ENCODE measurements at places on chromosomes 5 and 9.

DNA sequence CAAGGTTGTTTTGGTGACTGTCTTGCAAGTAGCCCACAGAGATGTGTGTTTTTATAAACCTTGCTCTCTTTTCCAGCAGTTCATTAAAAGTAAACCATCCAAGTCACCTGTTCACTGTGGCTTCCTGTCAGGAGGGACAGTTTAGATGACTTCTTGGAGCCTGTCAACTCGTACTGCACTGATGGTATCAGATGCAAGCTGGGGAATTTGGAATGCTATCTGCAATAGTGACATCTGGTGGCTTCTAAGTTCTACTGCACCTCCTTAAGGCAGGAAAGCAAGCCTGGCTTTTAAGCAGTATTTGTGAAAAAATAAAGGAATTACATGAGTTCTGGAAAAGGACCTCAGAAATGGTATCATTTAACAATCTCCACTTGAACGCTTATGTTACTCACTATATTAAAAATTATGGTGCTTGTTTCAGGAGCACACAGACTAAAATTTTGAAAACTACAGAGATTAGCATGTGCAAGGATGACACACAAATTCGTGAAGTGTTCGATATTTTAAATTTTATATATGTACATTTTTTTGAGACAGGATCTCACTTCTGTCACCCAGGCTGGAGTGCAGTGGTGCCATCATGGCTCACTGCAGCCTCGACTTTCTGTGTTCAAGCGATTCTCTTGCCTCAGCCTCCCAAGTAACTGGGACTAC lies 164.0 kb downstream of the TTC39B start:
- DNase-seq: no peak

DNA sequence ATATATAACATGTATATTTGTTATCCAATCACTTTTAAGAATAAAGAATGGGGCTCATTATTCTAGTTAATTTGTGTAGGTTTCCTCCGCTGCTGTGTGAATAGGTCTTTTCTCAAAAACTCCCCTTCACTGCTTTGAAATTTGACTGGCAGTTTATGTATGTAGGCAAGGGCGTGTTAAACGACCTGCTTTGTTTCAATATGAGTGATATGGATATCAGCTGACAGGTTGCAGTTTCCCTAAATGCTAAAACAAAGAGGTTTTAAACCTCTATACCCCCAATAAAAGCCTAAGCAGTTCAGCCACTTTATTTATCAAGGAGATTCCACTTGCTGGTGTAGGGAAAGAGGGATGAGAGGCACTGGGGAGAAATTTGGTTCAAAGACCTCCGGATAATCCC lies 159.6 kb downstream of the TMEM167A start:
- no peak for DNase-seq

DNA sequence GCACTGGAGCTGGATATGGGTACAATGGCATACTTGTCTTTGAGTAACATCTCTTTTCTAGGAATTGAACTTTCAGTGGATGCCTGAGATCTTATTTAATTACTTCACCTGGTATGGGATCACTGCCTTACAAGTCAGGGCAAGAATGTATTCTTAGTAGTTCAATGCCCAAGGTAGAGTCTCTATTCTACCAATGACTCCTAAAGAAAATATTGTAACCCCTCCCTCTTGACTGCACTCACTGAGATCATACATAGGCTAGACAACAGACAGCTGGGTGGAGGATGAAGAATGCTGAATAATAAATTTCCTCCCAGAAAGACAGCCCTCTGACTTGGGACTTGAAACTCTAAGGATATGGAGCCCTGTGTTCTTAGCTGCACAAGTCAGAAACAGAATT lies 1216.3 kb upstream of the ACO1 start:
- no peak for DNase-seq

- no peak for DNase-seq
These were observed 13.9 kb upstream of the BNC2 start for GRCh38 chr9:16884373-16884772.

DNA sequence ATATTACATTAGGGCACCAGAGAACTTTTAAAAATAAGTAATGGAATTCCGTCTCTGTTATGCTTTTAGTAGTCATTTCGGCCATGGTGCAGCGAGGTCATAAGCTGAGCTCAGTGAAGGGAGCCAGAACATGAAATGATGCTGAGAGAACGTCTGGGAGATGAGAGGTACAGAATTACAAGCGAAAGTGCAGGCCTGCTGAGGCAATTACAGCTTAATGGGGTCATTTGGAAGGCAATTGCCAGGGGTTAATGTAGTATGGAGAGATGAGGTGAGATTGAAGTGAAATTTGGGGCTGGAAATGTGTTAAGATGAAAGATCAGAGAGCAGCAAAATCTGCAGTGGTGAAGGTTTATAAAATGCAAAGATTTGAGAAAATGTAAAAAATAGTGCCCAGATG lies 96.5 kb downstream of the PBX3 start:
- no peak for DNase-seq

- DNase-seq: no peak
These were observed 88.2 kb upstream of the OSMR start for GRCh38 chr5:38757451-38758245.

DNA sequence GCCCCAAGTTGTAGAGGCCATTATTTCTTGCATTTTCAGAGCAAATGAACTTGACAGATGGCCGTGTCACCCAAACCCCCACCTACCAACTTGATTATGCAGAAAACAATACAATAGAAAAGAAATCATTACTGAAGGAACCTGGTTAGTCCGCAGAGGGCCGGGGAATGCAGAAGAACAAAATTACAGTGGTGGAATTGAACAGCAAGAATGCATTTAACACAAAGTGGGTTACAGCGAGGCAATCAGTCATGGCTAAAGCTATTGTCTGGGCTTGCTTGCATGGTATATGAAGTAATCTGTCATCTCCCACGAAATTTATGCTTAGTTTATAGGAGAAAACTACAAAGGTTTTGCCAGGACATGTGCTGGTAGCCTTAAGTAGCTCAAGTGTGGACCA lies 238.3 kb upstream of the IRX1 start:
- no peak for DNase-seq

DNA sequence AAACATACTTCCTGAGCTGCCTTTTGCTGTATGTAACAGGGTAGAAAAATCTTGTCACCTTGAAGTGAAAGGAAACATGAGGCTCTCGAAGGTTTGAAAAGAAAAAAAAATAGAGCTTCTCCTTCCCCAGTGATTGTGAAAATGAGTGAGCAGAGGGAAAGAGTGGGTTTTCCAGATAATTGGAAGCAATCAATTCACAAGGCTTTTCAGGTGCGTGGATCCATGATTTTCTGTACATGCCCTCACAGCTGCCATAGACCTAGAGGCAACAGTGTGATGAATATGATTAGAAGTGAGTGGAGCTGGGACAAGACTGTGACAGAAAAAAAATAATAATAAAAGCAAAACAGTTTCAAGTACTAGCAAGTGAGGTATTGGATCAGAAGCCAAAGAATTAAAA lies 1422.5 kb upstream of the CDH6 start:
- DNase-seq: no peak

DNA sequence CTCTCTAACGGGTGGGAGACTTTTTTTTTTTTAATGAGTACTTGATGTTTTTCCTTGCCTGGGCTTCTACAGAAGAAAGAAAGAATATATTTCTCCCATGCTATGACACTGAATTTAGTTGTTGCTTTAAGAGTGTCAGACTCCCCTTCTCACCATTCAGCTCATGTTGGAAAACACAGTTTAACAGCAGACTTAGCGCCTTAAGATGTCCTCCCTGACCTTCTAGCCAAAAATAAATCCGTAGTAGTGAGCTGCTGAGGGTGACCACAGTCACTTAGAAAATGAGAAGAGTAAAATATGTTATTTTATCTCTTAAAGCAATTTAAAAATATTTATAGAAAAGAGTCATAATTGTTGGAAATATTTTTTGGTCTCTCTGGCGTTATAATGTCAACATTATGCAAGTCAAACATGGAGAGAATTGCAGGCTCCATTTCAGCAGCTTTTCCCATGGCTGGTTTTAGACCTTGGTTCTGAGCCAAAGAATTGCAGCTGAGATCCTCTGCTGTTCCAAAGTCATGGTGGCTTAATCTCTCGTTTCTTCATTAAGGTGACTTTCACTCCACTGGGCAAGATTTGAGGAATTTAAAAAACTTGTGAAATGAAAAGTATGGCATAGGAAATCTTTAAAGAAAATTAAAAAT lies 143.5 kb downstream of the GHR start:
- DNase-seq: no peak

DNA sequence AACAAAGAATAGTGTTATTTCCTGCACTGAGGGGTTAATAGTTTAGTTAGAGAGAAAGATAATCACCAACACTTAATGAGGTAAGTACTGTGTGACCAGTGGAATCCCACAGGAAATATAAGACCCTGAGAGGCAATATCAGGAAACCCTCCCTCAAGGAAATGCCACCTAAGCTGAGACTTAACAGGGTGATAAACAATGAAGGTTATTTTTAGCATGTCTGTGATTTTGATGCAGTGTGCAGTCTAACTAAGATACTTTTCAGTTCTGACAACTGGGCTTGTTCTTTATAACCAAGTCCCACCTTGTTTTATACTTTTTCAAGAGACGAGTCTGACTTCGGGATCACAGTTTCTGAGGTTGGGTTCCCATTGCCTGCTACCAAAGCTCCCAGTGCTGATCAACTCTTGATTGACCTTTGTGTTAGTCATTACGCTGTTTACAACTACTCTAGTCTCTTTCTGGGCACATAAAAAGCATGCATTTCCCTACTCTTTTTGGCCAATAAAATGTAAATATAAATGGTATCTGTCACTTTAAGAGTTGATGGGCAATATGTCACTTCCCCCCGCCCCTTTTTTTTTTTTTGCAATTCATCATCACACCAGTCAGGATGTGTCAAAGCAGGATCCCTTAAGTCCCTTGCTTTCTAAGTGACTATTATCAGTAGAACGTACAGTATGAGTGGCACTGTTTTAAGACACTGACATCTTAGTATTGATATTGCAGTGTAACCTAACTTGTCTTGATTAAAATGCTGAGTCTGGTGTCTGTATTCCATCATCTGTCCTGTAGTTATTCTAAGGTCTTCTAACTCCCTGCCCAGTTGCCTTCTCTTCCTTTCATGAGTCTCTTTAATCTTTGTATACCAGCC lies 31.4 kb downstream of the C6 start:
- no peak for DNase-seq

DNA sequence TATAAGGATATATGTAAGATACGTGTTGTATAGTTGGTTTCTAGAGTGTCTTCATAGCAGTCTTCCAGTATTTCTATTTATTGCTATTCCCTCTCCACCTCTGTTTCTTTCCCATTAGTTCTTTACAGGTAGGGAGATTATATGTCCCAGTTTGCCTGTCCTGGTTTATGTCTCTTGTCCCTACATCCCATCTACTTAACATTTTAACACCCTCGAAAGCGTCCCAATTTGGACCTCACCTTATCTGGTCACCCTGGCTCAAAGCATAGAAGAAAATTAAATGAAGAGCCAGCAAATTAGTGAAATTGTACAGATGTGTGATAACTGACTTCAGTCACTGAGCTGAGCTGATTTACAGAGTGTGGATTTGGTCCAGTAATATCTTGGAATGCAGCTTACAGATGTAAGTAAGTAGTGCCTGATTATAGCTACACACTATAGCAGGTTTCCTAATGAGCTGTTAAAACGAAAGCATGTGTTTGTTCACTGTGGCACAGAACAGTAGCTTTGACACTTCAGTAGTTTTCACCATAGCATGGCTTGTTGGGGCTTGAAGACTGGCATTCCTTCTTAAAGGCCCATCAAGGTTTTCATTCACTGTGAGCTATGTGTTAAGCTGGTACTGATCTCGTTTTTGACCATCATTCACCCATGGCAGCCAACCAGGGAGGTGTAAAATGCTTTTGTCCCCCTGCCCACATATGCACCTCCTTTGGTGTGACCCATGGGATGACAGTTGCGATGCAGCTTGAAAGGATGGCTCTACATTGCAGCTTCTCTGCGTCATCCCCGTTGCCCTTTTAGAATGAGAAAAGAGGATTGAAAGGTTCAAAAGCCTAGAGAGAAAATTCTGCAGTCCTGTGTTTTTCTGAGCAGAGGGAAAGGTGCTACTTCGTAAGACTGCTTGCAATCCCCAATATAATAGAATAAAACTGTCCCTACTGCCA lies 192.1 kb upstream of the DMRT1 start:
- DNase-seq: no peak

DNA sequence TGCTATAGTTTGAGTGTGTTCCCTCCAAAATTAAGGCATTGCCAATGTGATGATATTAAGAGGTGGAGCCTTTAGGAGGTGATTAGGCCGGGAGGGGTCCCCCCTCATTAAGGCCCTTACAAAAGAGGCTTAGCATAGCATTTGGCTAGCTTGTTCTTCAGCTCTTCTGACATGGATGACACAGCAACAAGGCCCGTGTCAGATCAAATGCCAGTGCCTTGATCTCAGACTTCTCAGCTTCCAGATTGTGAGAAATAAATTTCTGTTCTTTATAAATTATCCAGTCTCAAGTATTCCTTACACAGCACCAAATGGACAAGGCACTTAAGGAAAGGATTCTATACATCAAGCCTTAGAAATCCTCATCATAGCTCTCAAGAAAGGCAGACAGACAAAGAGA lies 31.8 kb downstream of the SLC38A9 start:
- no peak for DNase-seq

GRCh38 chr5:149956685-149957084 lies 3.9 kb upstream of the SLC26A2 start:
- DNase-seq: no peak

DNA sequence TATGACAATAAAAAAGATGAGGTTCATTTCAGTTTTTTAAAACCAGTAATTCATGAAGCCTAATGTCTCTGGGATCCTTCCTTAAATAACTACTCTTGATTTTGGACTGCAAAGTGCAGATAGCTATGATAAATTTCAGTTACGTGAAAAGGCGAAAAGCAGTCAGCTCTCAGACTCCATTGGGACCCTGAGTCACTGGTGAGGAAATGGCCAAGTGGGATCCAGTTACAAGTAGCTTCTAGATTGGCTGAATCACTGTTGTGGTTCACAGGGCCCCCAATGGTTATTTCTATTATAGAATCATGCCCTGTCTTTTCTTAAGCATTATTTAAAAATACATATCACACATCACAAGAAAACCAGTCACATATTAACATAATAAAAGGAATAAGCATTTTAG lies 31.1 kb upstream of the PPP3R2 start:
- no peak for DNase-seq

GRCh38 chr5:150166650-150167511 lies at the start of gene CDX1:
TSS of gene CDX1 (plus strand) at chr5:150166778. CDS start at chr5:150166877, 99 bp downstream.
- DNase-seq: no peak

DNA sequence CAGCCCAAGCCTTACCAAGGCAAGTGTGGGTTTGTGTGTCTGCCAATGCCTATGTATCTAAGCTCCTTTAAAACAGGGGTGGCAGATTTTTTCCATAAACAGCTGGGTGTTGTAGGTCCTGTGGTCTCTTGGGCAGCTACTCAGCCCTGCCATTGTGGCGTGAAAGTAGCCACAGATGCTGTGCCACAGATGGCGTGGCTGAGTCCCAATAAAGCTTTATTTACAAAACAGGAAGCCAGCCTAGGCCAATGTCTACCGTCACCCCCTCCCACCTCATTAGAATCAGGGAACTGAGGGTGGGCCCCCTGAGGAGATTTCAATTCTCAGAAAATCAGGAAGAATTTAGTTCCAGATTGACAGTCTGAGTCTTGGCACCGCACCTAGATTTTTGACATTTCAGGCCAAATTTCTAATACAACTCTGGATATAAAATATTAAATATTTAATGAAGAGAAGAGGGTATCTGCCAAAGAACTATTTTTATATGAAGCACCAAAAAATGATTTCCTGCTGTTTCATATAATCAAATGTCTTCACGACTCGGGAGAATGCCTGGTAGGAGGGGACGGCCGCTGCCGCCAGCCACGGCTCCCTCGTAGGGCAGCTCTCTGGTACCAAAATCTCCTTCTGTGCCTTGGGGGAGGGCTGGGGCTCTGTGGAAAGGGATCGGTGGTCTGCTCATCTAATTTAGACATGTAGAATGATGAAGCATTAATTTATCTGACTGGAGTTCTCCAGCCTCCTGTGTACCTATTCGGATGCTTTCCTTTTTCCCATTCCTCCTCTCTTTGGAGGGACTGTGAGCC lies 420.9 kb downstream of the IRX2 start:
- no peak for DNase-seq
